ENCODE measurements at places on chromosomes 13 and 19.

- DNase-seq: no peak
Observed at GRCh38 chr13:32001769-32002168, 29.8 kb upstream of the FRY start.

- no peak for DNase-seq
Observed at GRCh38 chr13:83423381-83423780, 458.9 kb downstream of the SLITRK1 start.

DNA sequence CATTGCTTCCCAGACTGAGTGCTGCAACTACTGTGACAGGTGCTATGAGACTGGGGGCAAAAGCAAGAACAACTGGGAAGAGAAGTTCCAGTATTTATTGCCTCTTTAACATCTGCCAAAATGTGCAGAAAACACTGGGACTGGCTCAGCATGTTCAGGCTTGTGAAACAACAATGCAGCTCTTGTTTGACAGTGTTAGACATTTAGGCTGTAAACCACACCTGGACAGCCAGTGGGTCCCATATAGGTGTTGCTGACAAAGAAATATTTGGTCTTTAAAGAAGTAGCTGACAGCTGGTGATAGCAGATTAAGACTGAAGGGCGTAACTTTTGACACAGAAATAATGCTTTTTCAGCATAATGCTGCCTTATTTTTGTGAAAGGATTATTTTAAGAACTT, 88.1 kb downstream of the STOML3 start:
- DNase-seq: no peak

GRCh38 chr19:29273000-29273640, 60.2 kb upstream of the UQCRFS1 start:
- no peak for DNase-seq

GRCh38 chr13:111372651-111373425, 52.4 kb downstream of the TEX29 start:
- DNase-seq: no peak

- no peak for DNase-seq
Observed at GRCh38 chr13:45101327-45102018, 18.8 kb upstream of the GTF2F2 start.

DNA sequence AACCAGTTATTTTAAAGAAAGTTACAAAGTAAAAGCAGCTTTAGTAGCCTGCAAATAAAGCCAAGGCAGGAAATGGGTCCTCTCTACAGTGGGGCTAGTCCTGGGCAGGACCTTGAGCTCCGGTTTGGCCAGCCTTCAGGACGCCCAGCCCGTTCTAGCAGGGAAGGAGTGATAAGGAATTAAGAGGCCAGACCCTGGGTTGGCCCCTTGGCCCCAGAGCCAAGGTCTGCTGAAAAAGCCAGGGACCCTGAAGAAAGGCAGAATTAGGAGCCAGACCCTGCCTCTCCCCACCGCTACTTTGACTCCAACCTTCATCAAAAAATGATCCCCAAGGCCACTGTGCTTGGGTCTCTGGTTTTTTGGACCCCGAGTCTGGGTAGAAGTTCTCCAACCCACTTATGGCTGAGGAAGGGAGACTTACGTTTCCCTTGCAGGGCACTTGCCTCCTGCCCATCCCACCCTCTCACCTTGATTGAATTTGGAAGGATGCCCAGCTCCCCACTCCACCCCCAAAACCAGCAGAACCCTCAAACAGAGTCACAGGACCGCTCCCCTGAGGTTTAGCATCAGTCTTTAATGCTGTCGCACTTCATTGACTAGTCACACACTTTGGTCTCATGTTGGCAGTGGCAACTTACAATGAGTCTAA, 3.9 kb downstream of the DNAJB1 start:
- DNase-seq: no peak

GRCh38 chr13:32087955-32088747, 56.6 kb downstream of the FRY start:
- DNase-seq: no peak

DNA sequence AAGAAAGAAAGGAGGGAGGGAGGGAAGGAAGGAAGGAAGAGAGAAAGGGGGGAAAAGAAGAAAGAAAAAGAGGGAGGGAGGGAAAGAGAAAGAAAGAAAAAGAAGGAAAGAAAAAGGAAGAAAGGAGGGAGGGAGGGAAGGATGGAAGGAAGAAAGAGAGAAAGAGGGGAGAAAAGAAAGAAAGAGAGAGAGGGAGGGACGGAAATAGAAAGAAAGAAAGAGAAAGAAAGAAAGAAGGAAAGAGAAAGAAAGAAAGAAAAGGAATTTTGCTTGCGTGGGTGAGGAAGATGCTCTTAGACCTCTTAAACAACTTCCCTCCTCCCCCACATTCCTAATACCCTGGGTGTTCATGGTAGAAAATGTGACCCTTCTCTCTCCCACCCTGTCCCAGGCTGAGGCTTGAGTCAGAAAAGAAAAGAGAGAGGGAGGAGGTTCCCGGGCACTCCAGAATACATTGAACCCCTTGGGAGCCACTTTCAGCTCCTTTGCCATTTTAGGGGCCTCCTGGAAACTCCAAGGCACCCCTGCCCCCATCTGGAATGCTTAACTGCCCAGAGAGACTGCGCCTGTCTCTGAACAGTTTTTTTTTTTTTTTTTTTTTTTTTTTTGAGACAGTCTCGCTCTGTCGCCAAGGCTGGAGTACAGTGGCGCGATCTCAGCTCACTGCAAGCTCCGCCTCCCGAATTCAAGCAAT, 9.2 kb upstream of the KANK3 start:
- no peak for DNase-seq

DNA sequence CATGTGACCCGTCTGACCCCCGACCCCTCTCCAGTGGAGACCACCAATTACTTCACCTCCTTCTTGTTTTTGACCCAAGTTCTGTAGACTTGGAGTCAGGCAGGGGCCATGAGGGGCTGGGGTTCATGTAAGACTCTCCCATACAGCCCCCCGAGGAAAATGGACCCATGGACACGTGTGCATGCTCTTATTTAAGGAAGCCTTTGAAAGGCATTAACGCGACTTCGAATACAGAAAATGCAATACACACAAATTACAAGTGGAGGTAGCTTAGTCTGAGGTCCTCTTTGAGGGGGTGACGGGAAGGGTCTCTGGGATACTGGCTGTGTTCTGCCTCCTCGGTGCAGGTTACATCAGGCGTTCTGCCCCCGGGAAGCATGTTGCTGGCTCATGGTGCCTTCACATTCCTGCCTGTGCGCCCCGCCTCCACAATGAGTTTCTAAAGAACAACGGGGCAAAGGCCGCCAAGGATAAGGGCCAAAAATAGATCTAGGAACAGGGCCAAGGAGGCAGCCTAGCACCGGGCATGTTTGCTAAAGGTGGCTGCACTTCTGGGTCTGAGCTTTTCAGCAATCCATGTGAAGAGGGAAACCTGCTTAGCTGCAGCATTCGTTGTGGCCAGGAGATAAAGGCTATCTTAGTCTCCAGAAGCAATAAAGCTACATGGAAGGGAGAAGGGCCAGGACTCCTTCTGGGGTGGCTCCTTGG, 54.5 kb downstream of the RAB20 start:
- DNase-seq: peak; percentile 86

- DNase-seq: no peak
Observed at GRCh38 chr19:55189403-55189835, 9.3 kb upstream of the SYT5 start.

GRCh38 chr19:10899151-10899653, 27.8 kb downstream of the CARM1 start:
- DNase-seq: peak; percentile 72

DNA sequence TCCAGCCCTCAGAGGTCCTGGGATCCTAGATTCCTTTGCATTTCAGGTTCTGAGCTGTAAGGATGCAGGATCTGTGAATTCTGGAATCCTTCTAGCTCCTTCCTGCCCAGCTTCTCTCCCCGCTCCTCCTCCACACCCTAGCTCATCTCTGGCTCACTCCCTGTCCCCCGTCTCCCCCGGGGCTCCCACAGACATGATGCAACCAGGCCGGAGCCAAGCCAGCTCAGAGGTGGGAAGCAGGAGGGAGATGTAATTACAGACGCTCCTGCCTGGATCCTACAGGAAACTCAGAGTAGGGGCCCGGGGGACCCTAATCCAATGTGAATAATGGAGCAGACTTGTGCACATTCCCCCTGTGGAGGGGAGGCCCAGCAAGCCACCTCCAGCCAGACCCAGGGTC, 4.5 kb downstream of the GNG8 start:
- DNase-seq: peak; percentile 48

DNA sequence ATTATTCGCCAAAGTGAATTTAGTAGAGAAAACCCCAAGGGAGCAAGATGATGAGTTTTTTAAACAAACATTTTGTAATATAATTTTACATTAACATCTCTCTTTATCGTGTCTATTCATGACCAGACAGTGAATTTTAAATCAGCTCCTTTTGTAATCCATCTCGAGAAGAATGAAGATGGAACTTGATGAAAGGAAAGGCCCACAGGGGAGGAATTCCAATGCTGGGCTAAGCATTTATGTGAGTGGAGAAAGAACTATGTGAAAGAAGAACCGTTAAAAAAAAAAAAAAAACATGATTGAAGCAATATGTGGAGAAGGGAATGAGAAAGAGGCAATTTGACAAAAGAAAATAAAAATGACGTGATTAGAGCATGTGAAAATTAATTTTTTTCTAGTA, 170.6 kb downstream of the KCTD12 start:
- no peak for DNase-seq

- DNase-seq: no peak
Observed at GRCh38 chr19:1079566-1080111, 12.7 kb downstream of the ARHGAP45 start.

DNA sequence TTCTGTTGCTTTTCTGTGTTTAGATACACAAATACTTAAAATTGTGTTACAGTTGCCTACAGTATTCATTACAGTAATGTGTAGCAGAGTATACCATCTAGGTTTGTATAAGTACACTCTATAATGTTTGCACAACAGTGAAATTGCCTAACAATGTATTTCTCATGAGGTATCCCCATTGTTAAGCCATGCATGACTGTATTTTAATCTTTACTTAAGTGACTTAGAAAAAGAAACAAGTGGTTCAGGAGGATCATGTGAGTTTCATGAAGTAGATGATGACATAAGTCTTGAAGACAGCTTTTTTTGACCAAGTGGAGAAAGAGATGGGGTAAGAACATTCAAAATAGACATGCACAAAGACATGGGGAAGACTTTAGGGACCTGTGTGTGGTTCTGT, 8.4 kb upstream of the KCTD4 start:
- DNase-seq: no peak

DNA sequence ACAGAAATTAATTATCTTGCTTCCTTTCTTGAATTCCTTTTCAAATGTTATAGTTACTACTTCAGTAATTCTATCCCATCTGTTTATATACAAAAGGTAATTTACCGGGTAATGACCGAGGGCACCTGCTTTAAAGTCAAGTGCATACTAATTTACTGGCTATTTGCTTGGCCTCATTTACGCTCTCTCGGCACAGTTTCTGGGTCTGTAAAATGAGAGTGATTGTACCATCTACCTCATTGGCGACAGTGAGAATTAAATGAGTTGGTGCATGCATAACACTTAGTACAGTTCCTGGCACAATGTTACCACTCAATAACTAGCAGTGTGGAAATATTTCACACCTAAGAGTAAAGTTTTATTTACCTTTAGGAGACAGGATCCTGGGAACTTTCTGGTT, 111.6 kb downstream of the GGACT start:
- DNase-seq: no peak

DNA sequence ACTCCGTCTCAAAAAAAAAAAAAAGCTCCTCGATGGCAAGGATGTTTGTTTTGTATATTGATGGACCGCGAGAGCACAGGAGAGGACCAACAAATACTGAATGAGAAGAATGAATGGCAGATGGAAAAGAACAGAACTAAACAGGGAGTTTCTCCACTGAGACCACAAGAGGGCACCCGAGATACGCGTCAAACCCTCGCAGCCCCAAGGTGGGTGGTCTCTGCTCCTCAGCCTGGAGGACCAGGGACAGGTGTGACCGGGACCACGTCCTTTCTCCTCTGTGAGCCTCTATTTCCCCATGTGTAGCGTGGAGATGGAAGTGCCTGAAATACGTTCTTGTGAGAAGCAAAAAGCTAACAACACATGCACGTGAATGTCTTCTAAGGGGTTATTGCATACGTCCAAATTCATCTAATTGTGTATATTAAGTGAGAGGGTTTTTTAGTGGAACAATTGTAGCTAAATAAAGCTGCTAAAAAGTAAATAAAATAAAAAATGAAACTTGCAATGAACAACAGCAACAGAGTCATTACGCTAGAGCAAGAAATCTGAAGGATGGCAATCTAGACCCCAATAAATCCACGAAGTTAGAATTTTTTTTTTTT, 8.3 kb upstream of the CDC42EP5 start:
- no peak for DNase-seq

- no peak for DNase-seq
Observed at GRCh38 chr13:47519626-47520025, 481.4 kb downstream of the SUCLA2 start.

GRCh38 chr19:6064336-6065073, 45.8 kb downstream of the RFX2 start:
- no peak for DNase-seq

DNA sequence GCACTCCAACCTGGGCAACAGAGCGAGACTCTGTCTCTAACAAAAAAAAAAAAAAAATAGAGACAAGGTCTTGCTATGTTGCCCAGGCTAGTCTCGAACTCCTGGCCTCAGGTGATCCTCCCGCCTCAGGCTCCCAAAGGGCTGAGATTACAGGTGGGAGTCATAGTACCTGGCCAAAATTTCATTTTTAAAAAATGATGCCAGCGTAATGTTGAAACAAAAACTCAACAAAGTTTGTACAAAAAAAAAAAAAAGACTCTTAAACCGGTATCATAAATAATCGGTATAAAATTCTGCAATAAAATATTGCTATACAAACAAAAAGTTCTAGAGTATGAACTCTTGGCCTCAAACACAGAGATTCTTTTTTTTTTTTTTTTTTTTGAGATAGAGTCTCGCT, 3.5 kb downstream of the GMFG start:
- no peak for DNase-seq

DNA sequence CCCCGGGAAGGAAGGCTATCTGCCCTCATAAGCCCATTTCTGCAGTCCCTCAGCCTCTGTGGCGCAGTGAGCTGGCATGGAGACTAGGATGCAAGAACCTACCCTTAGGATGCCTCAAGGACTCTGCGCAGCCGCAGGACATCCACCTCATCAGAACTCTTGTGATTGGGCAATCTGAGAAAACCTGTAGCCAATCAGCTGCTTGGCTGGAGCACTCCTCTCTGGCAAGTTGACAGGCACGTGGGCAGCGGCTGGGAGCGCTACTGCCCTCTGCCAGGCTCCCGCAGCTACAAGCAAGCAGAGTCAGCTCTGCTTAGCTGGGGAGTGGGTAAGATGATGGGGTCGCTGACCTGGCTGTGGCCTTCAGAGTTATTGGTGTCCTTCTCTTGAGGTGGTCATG, 1.5 kb upstream of the ECSIT start:
- peak; percentile 74 for DNase-seq

Data from heart right ventricle (tissue), 16 donors.